ENCODE measurements at places on chromosomes 3 and 15.

- no peak for DNase-seq
Measured at GRCh38 chr3:57077630-57078343, 17.3 kb downstream of the SPATA12 start.

DNA sequence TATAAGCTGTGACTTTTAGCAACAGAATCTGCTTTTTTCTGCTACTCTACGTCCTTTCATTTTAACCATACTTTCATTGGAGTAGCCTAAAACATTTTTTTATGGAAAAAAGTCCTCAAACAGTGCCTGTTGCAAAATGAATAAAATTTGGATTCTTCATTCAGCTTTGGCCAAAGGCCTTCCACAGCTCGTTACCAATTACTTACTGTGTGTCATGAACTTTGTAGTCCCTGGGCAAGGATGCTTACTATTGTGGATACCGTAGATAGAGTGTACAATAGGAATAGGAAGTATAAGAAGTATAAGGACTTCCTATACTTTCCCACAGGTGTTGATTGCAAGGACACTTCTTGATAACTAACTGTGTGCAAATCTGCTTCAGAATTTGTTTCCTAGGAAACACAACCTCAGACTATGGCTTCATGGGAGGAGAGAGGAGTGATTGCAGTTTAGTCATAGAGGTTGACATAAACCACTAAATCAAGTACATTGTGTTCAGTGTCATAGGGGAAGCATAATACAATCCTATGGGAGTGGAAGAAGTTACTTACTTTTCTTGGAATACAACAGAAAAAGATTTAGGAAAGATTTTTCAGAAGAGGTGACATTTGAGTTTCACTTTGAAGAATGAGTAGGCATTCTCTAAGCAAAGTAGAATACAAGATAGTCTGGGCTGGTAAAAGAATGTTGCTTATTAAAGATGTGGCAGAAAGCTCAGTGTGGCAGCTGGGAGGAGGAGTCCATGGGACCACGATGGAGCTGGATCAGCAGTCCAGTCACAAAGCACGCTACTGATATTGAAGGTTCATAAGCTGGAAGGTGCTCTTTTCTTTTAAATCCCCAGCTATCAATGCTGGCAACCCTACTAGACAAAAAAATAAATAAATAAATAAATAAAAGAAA lies 309.7 kb upstream of the TPRG1 start:
- DNase-seq: no peak

- DNase-seq: peak; percentile 19
Measured at GRCh38 chr3:172595664-172596393, 72.6 kb upstream of the TNFSF10 start.

DNA sequence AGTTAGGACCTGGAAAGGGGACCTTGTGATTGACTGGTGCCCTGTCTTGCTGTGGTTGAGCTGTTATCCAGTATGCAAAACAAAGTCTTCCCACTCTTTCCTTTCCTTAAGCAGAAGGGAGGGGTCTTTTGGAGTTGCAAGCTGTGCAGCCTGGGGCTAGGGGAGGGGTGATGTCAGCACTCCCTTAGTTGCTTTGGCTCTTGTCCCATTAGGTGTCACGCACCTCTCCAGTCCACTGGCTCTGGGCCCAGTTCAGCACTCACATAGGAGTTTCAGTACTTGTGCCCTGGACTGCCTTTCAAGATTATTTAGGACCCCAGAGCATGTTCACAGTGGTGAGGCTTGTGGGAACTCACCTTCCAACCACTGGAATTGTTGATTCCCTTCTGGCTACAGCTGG lies 238.5 kb downstream of the DOCK3 start:
- no peak for DNase-seq

GRCh38 chr15:87490666-87491065 lies 765.9 kb downstream of the NTRK3 start:
- no peak for DNase-seq

GRCh38 chr3:185837414-185837813 lies 12.6 kb upstream of the IGF2BP2 start:
- DNase-seq: no peak

GRCh38 chr15:75671730-75672602 lies 24.3 kb downstream of the SNX33 start:
- no peak for DNase-seq

DNA sequence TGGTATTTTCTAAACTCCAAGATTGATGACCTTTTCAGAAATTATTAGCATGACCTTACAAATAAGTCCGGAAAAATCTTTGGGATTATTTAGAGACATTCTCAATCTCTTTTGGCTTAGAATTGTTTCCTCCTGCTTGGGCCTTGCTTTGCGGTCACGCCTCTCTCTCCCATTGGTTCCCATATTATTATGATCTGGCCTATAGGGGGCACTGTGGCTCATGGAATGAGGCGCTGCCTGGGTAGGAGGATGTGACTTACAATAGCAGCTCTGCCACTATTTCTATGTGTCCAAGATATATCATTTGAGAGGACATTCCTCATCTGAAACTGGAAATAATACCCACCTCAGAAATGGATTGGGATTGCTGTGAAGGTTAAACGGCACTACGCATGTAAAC lies 464.9 kb downstream of the MFSD1 start:
- DNase-seq: peak; percentile 41

- DNase-seq: no peak
Measured at GRCh38 chr3:120597445-120598049, 1.4 kb downstream of the NDUFB4 start.

- DNase-seq: no peak
Measured at GRCh38 chr3:66227915-66228314, 7.1 kb downstream of the SLC25A26 start.

DNA sequence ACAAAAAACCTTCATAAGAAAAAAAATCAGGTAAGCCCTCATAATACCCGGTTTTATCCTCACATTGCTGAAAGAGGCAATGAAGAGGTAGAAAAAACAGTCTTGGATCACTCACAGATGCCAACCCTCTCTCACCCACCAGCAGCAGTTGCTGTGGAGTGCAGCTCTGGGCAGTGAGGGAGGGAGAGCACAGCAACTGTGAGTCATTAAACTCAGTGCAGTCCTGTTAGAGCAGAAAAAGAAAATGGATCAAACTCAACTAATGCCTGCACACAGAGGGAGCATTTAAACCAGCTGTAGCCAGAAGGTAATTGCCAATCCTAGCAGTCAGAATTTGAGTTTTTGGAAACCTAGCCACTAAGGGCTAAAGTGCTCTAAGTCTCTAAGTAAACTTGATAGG lies 1050.6 kb upstream of the ALCAM start:
- DNase-seq: no peak

DNA sequence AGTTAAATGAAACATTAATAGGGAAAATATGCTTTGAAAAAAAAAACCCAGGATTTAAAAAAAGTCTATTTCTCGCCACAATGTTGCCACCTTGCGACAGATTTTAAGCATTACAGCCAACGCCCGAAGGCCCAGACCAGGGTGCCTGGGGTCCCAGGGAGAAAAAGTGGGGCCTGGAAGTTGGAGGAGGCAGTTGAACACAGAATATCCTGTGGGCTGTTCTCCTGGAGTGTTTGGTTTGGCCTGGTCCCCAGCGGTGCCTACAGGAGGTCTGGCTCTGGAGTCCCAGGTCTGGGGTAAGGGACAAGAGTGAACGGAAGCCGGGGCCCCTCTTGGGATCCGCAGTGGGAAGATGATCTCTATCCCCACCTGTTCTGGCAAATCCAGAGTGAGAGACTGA lies 3.4 kb downstream of the RNU6-1 start:
- DNase-seq: peak; percentile 13

DNA sequence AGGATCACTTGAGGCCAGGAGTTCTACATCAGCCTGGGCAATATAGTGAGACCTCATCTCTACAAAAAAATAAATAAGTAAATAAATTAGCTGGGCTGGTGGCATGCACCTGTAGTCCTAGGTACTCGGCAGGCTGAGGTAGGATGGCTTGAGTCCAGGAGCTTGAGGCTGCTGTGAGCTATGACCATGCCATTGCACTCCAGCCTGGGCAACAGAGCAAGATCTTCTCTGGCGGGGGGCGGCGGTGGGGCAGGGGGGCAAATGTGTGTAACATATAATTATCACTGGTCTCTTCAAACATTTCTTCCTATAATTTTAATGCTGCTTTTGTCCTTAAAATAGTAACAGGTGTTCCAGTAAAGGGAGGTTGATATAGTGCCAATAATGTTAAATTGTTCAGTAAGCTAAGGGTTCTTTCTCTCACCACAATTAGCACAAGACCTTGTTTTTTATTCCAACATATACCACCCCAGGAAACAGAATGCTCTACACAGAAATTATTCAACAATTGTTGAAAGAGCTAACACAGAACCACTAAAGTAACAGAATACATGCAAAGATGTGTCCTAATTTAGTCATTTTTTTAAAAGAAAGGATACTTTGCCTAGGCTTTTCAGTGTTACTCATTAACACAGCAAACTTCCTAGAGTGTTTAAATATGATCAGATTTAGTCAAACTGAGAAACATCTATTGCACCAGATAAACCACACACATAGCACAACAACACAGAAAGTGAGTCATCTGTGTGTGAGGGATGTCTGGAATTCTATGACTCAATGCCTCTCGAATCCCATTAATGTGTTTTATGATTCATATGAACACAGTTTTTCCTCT lies 29.1 kb downstream of the ANKRD28 start:
- DNase-seq: peak; percentile 5

DNA sequence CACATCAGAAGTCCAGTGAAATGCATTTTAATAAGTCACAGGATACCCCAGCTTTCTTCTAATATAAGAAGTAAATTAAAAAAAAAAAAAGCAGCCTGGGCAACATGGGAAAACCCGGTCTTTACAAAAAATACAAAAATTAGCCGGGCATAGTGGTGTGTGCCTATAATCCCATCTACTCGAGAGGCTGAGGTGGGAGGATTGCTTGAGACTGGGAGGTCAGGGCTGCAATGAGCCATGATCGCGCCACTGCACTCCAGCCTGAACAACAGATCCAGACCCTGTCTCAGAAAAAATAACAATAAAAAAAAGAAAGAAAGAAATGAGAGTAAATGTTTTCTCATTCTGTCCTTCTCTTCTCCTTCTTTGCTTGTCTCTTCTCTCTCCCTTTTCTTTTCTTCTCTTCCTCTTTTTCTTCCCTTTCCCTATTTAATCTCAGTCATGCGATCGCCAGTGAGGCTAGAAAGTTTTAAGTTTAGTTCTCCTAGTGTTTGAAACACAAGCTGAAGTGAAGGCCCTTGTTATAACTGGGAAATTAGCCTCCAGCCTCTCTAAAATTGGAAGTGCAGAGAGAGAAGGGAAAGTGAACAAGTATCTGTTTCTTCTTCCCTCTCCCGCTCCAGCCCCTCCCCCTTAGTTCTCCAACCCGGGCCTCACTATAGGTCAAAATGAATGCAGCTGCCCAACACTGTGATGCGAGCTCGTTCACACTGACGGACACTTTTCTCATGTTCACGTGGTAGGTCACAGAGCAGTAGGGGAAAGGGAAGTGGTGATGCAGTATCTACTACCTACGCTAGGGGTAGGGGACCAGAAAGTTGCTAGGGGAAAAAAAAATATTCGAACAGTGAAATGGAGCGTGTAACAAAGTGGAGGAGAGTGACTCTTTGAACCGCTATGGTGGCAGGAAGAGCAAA lies 23.5 kb upstream of the TSC22D2 start:
- no peak for DNase-seq

DNA sequence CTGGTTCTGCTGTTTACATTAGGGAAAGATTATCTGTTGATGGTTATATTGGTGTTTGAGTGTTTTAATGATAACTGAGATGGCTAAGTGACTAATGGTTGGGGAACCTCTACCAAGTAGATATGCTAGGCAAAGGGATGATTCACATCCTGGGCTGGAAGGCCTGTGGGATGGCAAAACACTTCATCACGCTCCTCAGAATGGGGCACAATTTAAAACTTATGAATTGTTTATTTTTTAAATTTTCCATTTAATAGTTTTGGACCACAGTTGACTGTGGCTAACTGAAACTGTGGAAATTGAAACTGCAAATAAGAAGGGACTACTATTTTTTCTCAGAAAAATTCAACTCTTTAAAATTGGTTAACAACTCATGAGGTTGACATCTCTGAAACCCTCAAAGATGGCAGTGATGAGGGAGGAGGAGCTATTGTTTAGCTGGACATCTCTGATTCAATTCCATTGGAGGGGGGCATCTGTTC lies 100.5 kb upstream of the ZBED2 start:
- DNase-seq: no peak

GRCh38 chr3:71031181-71031580 lies 552.3 kb downstream of the FOXP1 start:
- no peak for DNase-seq

DNA sequence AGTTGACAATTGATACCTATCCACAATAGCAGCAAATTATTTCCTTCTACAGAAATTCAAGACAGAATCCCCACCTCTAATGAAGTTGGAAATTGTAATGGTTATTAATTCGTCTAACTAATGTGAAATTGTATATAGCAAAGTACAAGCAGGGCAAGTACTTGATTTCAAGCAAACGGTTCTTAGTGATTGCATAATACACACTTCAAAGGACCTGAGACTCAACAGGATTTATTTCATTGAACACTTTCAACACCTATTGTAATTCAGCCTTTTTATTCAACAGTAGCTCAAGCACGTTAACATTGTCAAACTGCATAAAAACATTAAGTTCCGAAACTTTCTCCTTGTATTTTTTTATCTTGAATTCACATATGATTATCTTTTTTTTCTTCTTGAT lies 40.2 kb upstream of the AGTR1 start:
- no peak for DNase-seq

- DNase-seq: no peak
Measured at GRCh38 chr3:159923956-159924355, 64.7 kb upstream of the IL12A start.

- no peak for DNase-seq
Measured at GRCh38 chr3:108085370-108085769, 5.5 kb downstream of the CD47 start.

GRCh38 chr15:90184119-90184785 lies 16.9 kb upstream of the SEMA4B start:
- DNase-seq: no peak

- DNase-seq: no peak
Measured at GRCh38 chr3:127482216-127483004, 108.1 kb downstream of the TPRA1 start.

DNA sequence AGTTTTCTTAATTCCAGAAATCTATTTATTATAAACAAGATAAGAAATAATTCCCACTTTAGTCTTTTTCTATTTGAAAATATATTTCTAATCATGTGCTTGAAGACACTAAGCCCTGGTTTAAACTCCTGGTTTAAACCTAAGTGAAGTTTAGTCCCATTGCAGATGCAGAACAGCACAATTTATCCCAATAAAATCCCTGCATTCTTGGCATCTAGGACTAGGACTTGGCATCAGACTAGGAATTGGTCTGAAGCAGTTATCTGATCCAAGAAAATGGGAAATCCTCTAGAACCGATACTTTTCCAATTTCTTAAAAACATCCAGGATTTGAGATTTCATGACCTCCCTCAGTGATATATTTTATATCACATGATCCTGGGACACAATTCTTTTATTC lies 168.8 kb upstream of the VEPH1 start:
- no peak for DNase-seq

- DNase-seq: no peak
Measured at GRCh38 chr15:41905036-41905793, 11.4 kb upstream of the SPTBN5 start.

- no peak for DNase-seq
Measured at GRCh38 chr3:25478211-25478757, 50.2 kb downstream of the RARB start.

GRCh38 chr3:89049119-89049518 lies 58.3 kb upstream of the EPHA3 start:
- DNase-seq: no peak

Data from NCI-H1048 (cell line).